ENCODE measurements at places on chromosomes 6 and 20.

DNA sequence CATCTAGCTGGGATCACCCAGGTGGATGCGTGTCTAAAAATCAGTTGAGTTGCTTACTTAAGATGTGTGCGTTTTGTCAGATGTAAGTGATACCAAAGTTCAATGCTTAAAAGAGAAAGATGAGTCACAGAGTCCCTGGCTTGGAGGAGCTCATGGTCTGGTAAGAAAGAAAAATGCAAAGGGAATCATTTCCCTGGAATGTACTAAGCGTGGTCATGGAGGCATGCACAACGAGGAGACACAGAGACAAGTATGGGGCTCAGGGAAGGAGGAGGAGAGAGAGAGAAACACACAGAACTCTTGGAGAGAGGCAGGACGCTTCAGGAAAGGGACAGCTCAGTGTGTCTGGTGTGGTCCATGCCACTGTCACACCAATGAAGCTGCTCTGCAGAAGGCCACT, 186.9 kb upstream of the GMDS start:
- DNase-seq = peak; percentile 5

DNA sequence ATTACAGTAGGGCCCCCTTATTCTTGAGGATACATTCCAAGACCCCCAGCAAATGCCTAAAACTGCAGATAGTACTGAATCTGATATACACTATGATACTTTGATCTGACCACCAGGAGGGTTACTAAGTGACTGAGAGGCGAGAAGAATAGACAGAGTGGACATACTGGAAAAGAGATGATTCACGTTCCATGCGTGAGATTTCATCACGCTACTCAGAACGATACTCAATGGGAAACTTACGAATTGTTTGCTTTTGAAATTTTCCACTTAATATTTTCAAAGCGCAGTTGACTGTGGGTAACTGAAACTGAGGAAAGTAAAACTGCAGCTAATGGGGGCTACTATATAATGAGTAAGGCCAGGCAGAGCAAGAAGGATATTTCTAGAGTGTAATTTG, 60.8 kb downstream of the STX11 start:
- DNase-seq = no peak

DNA sequence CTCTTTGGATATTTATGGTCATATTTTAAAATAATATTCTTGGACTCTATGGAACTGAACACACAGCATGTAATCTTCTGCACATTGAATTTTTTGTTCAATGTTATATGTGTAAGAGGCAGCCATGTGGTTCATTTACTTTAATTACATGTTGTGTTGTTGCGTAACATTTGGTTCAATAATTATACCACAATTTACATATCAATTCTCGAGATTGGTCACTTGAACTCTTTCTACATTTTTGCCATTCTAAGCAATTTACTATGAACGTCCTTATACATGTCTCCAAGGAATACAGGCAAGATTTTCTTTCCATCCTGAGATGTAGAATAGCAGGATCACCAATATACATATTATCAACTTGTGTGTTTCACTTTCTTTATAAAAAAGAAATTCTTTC, 18.5 kb upstream of the STMND1 start:
- DNase-seq = no peak

DNA sequence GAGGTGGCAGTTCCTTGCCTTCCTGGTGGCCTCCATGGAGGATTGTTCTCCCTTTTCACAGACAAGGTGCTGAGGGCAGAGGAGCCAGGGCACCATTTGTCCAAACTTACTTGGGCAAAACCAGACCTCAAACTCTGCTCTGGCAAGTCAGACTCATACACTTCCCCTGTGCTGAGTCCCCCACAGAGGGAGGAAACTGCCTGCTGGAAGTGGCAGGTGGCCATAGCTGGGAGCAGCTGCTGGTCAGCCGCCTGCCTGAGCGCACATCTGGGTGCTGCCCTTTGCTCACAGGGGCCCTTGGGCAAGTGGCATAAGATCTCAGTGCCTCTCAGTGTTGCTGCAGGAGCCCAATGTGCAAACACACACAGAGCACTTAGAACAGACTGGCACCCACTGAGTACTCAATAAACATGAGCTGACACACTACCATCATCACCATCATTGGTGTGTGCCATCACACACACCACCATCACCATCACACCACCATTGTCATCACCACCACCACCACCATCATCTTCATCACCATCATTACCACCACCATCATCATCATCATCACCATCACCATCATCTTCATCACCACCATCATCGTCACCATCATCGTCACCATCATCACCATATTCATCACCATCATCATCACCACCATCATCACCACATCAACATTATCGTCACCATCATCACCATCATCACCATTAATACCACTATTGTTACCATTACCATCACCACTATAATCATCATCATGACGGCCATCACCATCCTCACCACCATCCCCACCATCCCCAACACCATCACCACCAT, 17.6 kb downstream of the NOL4L start:
- no peak for DNase-seq

DNA sequence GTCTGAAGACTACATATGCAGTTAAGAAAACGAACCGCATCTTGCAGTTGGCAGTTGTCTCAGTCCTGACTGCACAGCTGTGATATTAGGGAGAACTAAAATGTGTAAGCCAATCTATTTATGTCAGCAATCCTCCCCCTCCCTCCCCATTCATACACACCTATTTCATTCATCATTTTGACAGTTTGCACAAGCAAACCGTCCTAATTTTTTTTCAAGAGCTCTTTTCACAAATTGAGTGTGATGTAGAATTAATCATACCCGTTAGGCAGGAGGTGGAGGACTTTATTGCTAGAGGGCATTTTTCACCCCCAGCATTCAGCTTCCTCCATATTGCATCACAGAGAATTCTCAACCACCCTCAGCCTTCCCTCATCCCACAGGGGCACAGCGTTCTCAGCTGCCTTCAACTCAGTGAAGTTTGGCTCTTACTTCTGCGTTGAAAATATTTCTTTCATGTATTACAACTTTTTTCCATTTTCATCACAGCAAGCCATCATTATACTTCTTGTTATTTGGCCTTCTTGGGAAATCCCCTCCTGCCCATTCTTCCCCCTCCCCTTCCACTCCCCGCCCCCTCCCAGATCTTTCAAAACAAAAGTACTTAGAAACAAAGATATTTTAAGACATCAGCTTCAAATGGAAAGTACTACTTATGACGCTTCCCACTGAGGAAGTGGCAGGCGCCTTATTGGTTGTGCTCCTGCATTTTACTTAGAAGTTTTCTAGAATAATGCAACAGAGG, 37.5 kb downstream of the NOX3 start:
- no peak for DNase-seq

- DNase-seq = peak; percentile 58
Measured at GRCh38 chr6:42960243-42961019, at the start of gene GNMT. GNMT (plus strand) TSS chr6:42960754; CDS start chr6:42960768, 14 bp downstream.

DNA sequence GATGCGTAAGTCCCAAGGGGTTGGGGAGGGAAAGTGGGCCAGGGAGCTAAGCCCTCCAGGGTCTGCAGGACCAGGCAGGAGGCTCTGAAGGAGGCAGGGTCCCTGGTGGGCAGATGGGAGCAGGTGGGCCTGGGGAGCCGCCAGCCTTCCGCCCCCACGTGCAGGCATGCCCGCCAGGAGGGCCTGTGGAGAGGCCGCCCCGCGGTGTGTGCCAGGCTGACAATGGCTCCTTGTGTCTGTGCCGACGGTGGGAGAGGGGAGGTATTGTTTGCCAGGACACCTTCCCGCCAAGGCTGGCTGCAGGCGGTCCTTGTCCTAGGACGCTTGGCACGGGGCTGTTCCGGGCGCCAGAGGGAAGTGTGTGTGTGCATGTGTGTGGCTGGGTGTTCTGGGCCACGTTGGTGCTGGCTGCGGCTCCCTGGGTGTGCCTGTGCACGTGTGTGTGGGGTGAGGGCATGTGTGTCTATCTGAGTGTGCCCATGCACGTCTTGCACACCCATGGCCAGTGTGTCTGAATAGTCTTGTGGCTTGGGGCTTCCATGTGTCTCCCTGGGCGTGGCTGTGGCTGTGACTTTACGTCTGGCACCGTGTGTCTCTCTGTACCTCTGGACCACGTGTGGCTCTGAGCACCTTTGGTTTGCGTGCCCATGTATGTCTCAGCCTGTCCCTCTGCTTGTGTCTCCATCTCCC, 153.0 kb downstream of the CEBPB start:
- DNase-seq = no peak

- no peak for DNase-seq
Measured at GRCh38 chr6:72048080-72048479, 161.7 kb downstream of the RIMS1 start.

GRCh38 chr6:43743682-43744381, 26.2 kb upstream of the VEGFA start:
- DNase-seq = no peak

GRCh38 chr6:170176136-170176897, 114.6 kb downstream of the DLL1 start:
- peak; percentile 61 for DNase-seq

GRCh38 chr6:5351552-5352210, 90.4 kb downstream of the FARS2 start:
- DNase-seq = no peak

DNA sequence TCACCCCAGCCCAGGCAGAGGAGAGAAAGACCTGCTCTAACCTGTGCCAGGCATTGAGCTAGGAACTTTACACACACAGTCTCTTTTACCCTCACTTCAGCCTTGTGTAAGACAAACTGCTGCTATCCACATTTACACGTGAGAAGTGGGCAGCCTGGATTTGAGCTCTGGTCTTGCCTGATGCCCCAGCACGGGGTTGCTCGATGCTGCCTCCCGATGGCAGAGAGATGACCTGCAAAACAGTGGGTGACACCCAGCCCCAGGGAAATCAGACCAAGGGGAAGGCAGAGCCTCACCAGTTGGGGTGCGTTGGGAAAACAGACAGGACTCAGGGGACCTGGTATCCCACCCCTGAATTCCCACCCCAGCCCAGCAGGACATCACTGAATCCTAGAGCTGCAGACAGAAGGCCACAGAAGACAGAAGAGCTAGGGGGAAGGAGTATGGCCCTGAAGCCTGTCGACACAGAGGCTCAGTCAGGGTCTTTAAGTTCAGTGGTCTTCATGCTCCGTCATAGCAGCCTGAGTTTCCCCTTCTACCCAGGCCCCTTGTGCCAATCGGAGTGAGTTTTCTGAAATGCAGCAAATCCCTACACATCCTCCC, 990 bp downstream of the BPI start:
- DNase-seq = peak; percentile 61

GRCh38 chr6:121442576-121442975, 7.1 kb downstream of the GJA1 start:
- DNase-seq = no peak

DNA sequence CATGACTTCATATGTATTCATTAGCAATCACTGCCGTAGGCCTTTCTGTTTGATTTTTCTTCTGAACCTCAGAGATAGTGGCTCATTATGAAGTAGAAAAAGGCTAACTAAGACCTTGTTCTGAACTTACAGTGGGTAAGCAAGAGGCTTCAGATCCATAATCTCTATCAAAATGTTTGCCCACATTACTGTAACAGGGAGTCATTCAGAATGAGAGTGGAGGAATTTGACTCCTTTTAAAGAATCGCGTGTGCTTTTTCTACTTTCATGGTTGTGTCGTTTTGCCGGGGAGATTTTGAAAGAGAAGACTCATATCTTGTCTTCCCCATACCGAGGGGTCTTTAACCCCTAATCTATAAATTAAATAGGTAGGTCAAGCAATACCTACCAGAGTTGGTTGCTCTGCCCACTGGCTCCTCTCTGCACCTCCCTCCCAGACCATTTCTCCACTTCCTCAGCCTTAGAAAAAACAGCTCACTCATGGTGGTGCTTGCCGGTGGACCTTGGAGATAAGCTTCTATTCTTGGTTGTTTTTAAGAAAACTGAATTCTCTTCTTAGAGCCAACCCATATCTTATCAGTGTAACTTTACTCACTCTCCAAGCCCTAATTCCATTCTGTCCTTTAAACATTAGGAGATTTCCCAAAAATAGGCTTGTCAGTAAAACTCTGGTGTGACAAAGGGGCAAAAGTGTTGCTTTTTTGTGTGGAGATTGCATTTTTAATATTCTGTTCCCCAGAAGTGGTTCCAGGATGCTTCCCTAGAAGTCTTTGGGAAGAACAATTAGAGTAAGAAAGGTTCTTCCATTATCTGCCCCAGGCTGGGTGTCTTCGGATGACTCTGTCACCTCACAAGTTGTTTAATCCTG, 56.6 kb downstream of the E2F3 start:
- DNase-seq = no peak

DNA sequence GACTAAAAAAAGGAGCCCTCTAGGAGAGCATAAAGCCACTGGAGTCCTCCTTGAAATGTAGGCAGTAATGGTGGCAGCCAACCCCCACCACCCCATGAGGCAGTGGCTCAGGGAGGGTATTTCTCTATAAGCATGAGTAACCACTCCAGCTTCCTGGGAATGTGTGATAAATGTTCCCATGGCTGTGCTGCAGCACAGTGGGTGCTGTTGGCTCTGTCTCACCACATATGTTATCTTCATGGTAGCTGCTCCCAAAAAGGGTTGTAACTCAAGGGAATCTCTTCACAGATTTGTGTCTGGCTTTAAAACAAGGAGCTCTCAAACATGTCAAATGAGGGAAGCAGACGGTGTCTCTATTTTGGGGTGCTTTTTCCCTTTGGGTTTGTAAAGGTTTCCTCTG, 7.5 kb upstream of the PHACTR1 start:
- no peak for DNase-seq

- DNase-seq = no peak
Measured at GRCh38 chr6:44269178-44269920, 901 bp upstream of the TMEM151B start.

DNA sequence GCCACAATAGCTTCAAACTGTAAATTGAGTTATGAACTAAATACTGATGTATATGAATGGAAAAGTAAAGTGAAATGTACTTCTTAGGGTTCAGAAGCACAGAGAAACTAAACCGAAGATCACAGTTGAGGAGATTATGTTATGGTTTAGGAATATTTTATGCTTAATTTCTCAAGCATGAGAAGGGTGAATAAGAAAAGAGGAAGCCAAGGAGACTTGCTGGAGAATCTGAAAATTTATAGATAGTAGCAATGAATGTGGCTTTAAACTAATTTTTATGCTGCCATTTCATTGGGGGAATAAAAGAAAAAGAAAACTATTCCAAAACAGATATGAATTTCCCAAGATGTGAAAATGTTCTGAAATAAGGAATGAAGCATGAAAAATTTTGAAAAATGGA, 5.6 kb downstream of the ANKS1A start:
- no peak for DNase-seq

DNA sequence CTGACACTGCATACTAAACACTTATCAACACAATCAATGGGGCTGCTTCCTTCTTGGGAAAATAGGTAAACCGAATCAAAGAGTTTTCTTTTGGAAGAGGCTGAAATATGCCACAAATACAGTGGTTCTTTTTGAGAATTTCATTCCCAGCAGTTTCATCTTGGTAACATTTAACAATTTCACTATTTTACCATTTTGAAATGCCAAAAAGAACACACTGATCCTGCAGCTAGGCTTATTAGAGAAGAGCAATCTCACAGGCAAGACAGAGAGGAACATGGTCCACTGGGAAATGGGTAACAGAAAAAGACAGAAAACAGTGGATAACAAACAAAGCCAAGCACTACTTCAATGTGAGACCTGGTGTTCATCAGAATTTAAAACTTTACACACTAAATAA, 2.5 kb downstream of the CNR1 start:
- DNase-seq = no peak

GRCh38 chr6:134741200-134741536, 208.7 kb downstream of the ALDH8A1 start:
- DNase-seq = no peak
